ENCODE measurements at places on chromosomes 16 and 17. TPM values are rescaled to one million over a fixed set of nuclear protein-coding genes. Genes with fewer than 3 reads are reported as not detected.

Gene XYLT1
- 16.1 TPM for total RNA-seq

- no peak for DNase-seq
Measured at GRCh38 chr17:31803494-31804213, 55.4 kb downstream of the COPRS start.

Gene KRTAP4-9
- total RNA-seq: not detected

DNA sequence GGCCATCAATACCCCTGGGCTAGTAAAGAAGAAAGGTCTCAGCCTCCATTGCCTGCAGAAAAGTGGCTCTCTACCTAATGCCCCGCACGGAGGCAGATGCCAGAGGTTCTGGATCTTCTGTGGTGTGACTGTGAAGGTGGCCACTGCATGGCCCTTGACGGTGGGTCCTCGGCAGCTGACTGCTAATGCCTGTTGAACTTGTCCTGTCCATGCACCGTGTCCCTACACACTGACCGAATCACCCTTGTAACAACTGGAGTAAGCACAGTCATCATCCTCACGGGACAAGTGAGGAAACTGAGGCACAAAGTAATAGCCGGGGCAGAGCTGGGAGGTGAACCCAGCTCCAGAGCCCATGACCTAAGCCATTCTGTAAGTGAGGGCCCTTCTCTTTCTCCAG lies 48.8 kb downstream of the MYH11 start:
- no peak for DNase-seq

Gene GP1BA
- total RNA-seq: not detected

GRCh38 chr17:67489273-67489672 lies 112.2 kb downstream of the PITPNC1 start:
- DNase-seq: no peak

DNA sequence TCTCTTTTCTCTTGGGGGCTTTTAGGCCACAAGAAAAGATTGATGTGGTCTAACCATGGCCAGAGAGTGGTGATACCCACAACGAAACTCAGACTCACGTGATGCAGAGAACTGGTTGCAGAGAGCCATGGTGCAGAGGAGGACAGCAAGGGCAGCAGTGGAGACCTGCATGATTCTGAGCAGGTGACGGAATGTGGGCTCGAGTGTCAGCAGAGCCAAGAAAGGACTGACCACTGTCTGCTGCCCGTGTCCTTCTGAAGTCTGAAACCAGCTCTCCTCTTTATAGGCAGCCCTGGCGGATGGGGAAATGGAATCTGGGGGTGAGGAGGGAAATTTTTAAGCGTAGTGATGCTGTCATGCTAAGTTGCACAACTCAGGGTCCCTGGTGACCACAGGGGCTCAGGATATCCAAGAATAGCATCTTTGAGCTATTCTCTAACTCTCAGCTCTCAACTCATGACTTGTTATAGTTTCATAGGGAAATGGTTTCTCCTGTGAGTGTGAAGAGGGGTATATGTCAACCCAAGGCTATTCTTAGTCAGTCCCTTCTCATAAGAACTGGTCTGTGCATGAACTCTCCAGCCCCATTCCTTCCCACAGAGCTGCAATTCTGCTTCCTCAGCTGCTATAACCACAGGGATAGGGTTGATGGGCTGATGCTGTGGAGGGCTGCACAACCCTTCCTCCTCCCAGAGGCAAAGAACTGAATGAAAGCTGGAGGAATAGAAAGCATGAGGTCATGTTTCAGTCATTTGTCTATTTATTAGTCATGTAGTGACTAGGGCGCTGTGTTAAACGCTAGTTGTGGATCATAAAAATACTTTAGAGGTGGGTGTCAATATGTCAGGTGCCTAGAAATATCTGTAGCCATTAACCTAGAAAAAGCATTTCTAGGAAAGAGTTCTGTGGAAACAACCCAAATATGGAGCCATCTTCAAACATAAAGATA lies at the start of gene CCL3:
Gene CCL3, minus strand, starts transcription at position 256 of the 949 bp plus-strand sequence. Its CDS starts 85 bp downstream, at position 171.
- DNase-seq: no peak

GRCh38 chr16:64823481-64824075 lies 298.3 kb downstream of the CDH11 start:
- DNase-seq: no peak

Gene CCL16
- total RNA-seq: not detected

- DNase-seq: no peak
Measured at GRCh38 chr16:89446136-89446974, 44.0 kb downstream of the ANKRD11 start.

Measured in CD8-positive, alpha-beta T cell (primary cell).